ENCODE measurements at places on chromosomes 7 and 10.

GRCh38 chr7:128162666-128163065, 78.4 kb upstream of the LEP start:
- DNase-seq = no peak

GRCh38 chr7:20284003-20284770, 46.5 kb upstream of the ITGB8 start:
- no peak for DNase-seq

GRCh38 chr10:12228851-12229250, 32.9 kb downstream of the CDC123 start:
- DNase-seq = no peak

DNA sequence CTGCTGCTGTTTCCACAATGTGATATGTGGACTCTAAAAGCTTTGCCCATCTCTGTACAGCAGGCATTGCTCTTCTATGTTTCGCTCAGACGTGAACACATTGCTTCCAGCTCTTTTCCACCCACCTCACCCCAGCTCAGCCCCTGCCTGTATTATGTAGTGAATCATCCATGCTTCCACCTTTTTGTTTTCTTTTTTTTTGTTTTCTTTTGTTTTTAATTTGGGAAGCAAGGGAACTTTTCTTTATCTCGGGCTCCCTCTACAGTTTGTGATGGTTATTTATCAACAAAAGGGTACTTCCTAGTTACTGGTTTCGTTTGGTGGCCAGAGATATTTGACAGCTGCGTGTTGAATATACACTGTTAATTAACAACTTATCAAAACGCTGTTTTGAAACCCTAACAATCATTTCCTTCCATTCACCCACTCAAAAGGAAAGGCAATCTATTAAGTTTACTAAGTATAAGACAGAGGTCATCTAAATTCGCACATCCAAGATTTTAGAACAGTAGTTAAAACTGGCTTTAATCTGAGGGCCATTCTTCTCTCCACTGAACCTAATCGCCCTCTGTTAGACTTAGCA, 127.9 kb upstream of the STK17A start:
- no peak for DNase-seq

DNA sequence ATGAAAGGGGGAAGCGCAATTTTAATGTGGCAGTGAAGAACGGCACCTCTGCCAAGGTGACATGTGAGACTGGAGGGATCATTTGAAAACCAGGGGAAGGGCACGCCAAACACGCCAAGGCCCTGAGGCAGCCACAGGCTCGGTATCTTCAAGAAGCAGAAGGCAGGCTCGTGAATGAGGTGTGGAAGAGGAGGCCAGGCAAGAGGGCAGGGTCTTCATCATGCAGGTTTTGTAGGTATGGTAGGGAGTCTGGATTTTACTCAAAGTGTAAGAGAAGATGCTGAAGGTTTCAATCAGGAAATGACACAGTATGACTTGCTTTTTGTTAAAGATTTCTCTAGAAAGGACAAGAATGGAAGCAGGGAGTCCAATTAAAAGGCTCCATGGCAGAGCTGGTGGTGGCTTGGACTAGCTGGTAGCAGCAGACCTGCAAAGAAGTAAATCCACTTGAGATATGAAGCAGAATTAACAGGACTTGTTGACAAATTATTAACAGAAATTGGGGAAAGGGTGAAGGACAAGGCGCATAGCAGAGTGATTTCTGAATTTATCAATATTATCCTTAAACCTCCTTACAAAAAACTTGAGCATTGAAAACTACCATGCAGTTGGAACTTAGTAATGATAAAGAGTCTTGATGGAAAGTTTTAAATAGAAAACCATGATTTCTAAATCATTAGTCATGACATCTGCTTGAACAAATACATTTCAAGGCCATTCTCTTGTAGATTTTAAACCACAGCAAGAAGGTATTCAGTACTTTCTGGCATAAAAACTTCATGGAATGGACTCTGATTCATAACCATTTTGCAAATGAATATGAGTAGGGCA, 70.4 kb downstream of the COA1 start:
- DNase-seq = no peak

- DNase-seq = no peak
Measured at GRCh38 chr10:70617798-70618568, 15.4 kb upstream of the PRF1 start.

GRCh38 chr10:35959252-35959651, 317.2 kb upstream of the FZD8 start:
- DNase-seq = no peak

DNA sequence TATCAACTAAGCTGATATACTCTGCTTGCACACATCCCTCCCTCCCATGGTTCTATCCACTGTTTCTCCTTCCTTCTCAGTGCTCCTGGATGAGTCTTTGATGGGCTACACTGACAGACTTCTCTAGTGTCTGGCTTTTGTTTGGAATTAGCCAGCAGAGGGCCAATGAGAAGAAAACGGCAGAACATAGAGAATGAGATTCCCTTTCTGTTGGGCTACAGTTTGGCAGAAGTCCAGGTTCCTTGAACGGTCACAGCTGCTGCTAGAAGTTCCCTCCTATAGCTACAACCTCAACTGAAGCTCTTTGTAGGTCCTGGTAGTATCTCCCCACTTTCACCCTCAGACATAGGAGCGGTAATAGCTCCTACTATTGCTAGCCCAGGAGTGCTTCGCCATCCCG, 251.1 kb upstream of the LRRN3 start:
- DNase-seq = no peak

- DNase-seq = no peak
Measured at GRCh38 chr7:50293509-50294179, 10.9 kb upstream of the IKZF1 start.

DNA sequence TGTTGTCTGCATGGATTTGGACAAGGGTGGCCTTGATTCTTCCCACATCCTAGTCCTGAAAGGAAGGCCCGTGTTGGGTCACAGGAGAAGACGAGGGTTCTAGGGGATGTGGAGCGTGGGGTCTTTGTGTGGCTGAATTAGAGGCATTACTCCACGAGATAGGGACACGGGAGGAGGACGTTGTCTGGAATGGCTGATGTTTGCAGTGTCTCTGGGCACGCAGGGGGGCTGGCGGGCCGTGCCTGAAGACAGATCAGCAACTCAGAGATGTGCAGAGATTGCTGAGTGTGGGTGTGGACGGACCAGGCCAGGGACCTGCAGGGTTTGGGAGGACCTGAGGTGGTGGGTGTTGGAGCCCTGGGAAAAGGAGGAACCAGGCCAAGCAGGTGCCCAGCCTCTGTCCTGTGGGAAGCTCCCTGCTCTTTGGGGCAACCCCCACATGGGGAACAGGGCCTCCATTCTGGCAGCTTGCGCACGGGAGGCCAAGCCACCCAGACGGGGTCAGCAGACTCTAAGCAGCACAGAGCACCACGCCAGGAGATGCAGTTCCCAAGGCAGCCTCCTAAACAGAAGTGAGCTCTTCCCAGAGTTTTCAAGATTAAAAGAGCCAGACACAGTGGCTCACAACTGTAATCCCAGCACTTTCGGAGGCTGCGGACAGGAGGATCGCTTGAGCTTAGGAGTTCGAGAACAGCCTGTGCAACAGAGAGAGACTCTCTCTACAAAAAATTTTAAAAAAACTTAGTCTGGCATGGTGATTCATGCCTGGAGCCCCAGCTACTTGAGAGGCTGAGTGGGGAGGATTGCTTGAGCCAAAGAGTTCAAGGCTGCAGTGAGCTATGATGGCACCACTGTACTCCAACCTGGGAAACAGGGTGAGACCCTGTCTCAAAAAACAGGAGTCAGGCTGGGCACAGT, 71.0 kb upstream of the GTF2I start:
- no peak for DNase-seq

GRCh38 chr10:68870061-68870460, 31.1 kb upstream of the DDX50 start:
- DNase-seq = no peak

DNA sequence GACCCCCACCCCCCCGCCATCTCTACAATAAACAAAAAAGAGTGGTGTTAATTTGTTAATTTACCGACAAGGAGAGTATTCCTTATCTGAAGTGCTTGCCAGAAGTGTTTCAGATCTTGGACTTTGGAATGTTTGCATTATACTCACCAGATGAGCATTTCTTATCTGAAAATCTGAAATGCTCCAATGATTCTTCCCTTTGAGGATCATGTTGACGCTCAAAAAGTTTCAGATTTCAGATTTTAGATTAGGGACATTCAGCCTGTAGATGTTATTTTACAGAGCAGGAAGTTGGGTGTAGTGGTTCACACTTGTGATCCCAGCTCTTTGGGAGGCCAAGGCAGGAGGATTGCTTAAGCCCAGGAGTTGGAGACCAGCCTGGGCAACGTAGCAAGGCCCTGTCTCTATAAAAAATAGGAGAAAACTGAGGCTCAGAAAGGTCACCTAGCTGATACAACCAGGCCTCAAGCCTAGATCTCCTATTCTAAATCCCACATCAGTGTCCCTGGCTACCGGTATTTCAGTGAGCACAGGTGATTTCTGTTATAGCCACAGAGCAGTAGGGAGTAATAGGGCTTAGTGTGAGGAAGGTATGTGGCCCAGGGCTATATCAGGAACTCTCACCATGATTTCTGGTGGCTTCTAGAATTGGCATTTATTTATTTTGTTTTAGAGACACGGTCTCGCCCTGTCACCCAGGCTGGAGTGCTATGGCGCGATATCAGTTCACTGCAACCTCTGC, 35.4 kb downstream of the TMEM120A start:
- no peak for DNase-seq

GRCh38 chr10:98609265-98609664, 162.5 kb upstream of the HPS1 start:
- DNase-seq = no peak

DNA sequence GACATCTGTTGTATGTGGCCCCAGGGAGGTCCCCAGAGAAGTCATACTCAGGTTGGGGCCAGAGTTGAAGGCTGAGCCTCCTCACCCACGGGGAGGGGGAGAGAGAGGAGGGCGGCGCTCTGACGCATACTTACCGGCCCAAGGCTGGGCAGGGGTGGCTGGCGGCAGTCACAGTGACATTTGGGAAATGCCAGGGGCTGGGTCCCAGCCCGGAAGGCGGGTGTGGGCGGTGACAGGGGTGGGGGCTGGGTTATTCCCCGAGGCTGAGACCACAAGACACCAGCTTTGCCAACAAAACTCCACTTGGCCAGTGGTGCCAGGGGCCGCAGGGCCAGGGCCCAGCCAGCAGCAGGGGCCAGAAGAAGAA, 41.1 kb downstream of the RASGEF1A start:
- DNase-seq = no peak

DNA sequence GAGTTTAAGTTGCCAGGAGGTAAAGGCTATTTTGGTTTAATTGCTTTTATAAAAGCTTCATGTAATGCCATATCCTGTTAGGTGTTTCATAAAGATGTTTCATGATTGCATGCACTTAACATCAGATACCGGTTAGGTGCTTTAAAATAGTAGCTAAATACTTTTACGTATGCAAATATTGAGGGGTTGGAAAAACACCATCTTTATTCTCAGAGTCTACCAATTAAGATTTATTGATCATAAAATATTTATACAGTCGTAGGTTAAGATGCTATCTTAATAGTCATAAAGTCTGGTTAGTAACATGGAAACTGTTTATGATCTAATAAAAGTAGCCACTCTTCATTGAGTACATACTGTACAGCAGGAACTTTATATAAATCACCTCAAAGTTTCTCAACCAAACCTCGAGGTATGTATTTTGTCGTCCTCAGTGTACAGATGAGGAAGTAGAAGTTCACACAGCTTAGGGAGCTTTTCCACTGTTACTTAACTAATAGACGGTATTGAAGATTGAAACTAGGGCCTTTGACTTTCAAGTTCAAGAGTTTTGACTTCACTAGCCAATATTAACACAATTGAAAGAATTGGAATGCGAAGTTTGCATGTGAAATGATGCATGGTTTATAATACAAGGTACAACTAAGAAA, 897.1 kb downstream of the GATA3 start:
- no peak for DNase-seq

DNA sequence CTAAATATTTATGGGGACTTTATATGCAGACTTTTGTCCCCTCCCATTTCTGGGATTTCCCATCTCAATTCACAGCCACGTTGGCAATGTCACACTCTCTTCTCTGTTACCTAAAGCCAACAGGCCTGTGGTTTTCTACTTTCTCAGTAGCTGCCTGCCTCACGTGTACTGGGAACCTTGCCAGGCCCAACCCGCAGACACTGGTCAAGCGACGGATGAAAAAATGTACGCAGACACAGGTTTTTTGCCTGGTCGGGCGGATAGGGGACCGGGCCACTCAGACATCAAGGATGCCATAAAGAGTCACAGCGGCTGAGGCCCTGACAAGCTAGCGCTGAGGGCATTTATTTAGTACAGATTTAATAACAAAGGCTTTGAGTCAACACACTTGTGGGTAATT, 204.4 kb upstream of the DPP6 start:
- DNase-seq = no peak

Data from cortex of kidney (tissue), 1 donor.